NCI-H1694 (cell line): ENCODE measurements at places on chromosomes 3 and 15.

DNA sequence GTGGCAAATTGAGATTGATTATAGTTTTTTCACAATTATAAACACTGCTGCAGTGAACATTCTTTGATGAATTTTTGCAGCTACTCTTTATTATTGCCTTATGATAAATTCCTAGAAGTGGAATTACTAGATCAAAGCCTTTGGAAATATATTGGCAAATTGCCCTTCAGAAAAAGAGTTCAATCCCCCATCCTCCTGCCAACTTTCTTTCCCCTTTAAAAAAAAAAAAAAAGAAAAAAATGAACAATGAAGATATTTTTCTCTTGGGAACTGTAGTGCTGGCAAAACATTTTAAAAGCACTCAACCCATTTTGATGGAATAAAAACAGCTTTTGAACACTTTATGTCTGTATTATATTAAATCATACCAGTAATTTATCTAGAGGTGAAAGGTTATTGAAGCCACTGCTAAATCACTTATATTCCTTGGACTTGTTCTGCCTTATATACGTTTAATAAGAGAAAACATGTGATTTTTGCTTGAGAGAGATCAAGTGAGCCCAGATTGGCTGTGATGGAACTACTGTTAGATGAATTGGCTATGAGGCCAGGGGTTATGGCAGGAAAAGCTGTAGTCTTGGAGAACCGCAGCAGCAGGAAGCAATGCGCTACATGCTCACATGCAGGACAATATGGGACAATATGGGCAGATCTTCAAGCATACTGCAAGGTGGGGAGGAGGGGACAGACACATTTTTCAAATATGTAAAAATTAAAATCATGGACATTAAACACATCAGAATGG lies 212.8 kb upstream of the C2CD4B start:
- DNase-seq, result no peak

- no peak for DNase-seq
These were observed 79.8 kb downstream of the ABHD5 start for GRCh38 chr3:43770426-43771103.

DNA sequence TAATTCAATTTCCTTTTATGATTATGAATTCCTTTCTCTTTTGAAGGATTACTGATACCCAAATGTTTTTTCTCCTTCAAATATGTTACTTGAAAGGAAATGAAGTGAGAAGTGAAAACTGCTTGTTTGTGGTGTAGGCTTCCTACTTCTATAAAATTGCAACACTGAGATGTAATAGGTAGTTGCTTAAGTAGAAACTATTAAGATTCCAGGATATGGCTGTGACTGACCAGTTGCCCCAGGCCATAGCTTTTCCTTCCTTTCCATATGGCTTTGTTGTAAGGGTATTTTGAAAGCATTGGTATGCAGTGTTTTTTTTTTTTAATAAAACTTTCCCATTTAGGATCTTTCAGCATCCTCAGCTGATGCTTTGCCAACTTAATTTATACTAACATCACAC lies 28.5 kb downstream of the DNAJC13 start:
- DNase-seq, result no peak

GRCh38 chr3:58065700-58066167 lies 57.5 kb downstream of the FLNB start:
- DNase-seq, result no peak

GRCh38 chr3:72191209-72191960 lies 406.4 kb upstream of the PROK2 start:
- DNase-seq, result no peak
